Cardiac septum (tissue), 1 donor: ENCODE measurements at places on chromosomes 7 and 10. TPM values are rescaled to one million over a fixed set of nuclear protein-coding genes. Genes with fewer than 3 reads are reported as not detected.

DNA sequence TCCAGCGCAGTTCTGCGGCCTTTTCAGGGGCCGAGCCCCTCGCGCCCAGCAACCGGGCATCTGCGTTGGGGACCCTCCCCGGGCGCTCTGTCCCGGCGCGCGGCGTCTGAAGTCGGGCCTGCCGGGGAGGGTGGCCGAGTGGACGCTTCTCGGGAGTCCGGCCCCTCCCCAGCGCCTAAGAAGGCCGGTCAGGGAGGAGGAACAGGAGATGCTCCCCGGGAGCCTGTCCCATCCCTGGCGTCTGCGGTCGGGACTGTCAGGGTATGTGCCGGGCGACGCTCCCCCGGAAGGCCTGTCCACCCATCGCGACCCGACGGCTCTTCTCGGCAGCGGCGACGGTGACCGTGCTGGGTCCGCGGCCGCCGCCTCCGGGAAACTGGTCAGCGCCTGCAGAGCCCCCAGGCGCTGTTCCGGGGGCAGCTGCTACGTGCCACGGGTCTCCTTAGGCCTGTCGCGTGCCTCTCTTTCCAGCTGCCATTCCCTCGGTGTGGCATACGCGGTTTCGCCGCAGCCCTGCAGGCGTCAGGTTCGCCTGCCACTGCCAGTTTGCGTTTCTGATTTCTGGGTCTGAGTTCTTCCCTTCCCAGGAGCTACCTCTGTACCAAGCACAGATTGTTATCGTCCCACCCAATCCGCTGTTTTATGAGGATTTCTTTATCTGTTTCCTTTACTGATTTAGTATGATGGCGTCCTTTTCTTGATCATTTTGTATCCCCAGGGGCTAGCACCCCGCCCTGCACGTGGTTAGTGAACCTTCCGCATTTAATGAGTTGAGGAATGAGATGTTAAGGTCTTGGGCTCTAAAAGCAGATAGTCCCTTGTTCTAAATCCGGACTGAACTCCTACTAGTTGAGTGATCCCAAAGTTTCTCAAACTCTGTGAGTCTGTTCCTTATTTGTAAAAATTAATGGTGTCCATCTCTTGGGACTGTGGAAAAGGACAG is 782 bp downstream of the IFIT5 start:
- DNase-seq: peak; percentile 83

GRCh38 chr10:89097226-89097625 is 106.6 kb downstream of the FAS start:
- DNase-seq: no peak

DNA sequence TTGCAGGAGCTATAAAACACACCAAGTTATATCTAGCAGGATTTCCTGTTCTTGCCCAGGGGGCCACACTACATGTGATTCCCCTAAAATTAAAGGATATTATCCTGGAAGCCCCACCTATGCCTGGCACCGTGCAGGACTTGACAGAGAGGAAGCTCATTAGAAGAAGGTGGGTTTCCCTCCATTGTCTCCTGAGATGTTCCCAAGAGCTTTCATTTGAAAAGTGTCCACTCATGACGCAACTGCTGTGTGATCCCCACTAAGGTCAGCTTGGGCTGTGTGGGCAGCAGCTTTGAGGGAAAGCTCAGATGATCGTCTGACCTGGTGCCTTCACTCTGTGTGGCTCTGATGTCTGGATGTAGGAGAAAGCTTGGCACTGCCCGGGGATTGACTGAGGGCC is 53.5 kb downstream of the RAMP3 start:
- no peak for DNase-seq

GRCh38 chr10:58590152-58590840 is 77.6 kb downstream of the BICC1 start:
- no peak for DNase-seq

DNA sequence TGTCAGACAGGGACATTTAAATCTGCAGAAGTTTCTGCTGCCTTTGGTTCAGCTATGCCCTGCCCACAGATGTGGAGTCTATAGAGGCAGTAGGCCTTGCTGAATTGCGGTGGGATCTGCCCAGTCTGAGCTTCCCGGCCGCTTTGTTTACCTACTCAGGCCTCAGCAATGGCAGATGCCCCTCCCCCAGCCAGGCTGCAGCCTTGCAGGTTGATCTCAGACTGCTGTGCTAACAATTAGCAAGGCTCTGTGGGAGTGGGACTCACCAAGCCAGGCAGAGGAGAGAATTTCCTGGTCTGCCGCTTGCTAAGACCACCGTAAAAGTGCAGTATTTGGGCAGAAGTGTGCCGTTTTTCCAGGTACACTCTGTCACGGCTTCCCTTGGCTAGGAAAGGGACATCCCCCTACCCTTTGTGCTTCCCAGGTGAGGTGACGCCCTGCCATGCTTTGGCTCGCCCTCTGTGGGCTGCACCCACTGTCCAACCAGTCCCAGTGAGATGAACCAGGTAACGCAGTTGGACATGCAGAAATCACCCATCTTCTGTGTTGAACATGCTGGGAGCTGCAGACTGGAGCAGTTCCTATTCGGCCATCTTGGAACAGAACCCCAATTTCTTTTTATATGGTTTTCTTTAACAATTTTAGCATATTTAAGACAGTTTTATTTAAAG is 28.4 kb upstream of the VWDE start:
- DNase-seq: no peak

- no peak for DNase-seq
These were observed 173.8 kb downstream of the TRIL start for GRCh38 chr7:28784171-28784902.

- no peak for DNase-seq
These were observed 2.5 kb downstream of the CCDC6 start for GRCh38 chr10:59903871-59904270.

DNA sequence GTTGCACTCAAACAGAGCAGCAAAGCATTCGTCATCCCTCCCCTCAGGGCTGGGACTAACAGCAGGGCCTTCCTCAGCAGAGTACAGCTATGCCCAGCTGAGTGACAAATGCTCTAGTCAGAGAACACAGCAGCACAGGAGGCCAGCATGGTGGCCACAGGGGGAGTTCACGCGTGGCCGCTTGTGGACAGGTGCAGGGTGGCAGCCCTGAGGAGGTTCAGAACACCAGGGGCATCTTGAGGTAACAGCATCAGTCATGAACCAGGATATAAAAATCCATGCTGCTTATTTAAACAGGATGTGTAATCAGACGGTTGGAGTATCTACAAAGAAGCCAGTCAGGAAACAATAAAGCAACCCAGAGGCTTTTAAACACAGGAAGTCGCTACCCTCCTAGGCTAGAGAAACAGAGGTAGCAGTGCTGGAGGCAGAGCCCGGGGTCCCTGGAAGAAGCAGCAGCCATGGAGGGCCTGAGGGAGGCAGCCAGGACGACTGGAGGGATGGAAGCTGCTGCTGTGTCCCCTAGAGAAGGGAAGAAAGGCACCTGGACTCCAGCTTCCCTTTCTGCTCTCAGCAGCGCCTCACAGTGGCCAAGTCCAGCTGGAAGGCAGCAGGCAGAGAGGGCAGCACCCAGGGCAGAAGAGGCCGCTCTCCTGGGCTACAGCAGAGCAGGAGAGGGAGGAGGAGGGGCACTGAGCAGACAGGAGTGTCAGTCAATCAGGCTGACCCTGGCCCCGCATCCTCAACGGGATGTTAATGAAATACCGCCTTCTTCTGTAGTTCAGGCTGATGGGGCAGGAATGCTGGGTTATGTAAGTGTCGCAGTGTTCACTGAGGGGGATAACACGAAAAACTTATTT is 70.8 kb upstream of the UCN3 start:
- DNase-seq: peak; percentile 92

GRCh38 chr10:88478256-88478655 is 104.9 kb downstream of the RNLS start:
- DNase-seq: no peak

DNA sequence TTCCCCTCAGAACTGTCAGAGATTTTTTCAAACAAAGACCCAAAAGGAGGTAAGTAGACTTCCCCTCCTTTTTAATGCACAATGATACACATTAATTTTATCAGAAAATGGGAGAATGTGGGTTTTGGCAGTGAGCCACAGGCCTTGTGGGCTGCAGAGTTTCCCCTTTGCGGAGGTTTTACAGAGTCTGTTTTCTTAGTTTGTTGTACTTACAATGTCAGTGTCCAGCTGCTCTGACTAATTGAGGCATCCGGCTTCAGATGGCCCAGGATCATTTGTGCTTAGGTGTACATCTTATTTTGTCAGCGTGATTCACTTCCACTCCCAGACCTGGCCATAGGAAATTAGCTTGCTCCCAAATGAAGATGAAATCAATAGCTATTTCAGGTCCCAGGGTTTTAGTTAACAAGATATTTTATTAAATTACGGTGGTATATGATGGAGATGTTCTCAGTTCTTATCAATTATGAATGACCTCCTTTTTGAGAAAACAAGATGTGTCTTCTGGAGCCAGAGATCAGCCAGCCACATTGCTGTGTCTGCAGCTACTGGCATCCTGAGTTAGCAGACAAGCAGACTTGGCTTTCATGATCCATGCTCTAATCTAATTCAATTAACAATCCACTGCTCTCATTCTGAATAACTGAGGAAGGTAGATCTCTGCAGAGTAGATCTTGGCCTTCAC is 1086.6 kb upstream of the SORCS1 start:
- no peak for DNase-seq

- no peak for DNase-seq
These were observed 61.3 kb downstream of the APBB1IP start for GRCh38 chr10:26499426-26499825.

DNA sequence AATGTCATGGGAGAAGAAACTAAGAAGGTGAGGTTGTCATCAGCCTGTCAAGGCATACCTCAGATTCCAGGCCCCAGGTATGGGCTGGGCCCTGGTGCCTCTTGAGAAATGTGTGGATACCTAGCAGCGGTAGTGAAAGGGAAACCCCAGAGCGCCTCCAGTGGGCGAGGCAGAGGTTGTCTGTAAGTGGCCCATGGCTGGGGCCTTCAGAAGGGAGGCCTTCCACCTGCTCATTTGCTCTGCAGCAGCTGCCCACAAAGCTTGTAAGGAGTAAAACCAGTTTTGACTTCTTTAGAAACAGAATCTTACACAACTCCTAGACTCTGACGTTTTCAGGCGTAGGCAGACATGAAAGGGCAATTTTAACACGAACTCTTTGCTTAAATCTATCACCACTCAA is 509.9 kb downstream of the PARD3 start:
- DNase-seq: no peak

GRCh38 chr7:16609842-16610450 is 35.6 kb downstream of the ANKMY2 start:
- DNase-seq: no peak

DNA sequence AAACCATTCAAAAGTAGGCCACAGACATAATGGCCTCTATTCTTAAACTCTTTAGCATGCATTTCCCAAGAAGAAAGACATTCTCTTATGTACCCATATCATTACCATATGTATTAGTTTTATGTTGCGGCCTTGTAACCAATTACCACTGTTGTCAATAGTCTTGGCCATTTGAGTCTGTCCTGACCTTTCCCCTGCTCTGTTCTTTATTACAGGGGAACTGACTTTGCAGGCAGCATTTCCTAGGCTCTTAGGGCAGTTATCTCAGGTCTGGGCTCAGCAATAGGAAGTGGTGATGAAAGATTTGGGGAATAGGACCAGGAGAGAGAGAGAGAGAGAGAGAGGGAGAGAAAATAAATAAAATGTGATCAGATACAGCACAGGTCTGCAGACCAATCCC is 194.5 kb upstream of the LRGUK start:
- DNase-seq: no peak

GRCh38 chr7:157584420-157584819 is 247.6 kb downstream of the DNAJB6 start:
- no peak for DNase-seq

- DNase-seq: no peak
These were observed 46.9 kb downstream of the EGFR start for GRCh38 chr7:55065511-55066229.

- DNase-seq: no peak
These were observed 388.3 kb upstream of the ETV1 start for GRCh38 chr7:14377646-14378266.

DNA sequence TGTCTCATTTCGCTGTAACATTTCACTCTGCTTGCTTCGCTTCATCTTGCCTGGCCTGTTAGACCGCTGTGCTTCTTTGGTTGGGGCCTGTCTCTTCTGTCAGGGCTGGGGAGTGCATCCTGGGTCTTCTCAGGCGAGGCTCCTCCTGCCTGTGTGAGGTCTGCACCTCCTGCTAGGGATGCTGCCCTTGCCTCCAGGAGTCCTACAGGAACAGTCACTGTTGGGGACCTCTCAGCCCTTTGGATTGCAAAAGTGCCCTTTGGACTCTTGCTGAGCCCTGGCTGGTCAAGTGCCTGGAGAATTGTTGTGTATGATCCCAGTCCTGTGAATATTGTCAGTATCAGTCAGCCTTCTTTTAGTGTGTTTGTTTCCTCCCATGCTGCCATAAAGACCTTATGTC is 84.1 kb downstream of the MDFIC start:
- no peak for DNase-seq

DNA sequence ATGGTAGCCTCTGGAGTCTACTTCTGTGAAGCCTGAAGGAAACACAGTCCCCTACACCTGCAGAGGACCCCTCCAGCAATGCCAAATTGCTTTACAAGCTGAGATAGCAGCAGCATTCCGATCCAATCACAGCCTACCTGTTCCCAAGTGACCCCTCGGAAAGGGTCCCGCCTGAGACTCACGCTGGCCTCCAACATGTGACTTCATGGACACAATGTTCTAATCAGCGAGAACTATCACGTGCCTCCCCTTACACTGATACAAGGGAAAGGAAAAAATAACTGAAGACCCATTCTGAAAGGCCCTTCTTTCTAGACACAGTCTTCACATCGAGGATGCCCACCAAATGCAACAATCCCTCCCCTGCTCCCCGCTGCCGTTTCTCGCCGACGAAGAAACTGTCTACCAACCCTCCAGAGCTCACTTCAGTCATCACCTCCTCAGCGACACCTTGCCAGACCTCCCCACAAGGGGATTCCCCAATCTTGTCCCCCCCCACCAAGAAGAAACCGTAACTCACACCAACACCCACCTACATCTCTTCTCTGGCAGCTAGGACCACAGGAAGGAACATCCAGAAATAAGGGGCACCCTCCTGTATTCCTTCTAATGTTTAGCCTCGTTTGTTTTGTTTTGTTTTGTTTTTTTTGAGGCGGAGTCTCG is 1.8 kb downstream of the SNX8 start:
- no peak for DNase-seq

- no peak for DNase-seq
These were observed 19.4 kb upstream of the MINDY3 start for GRCh38 chr10:15879663-15880062.

The CYP2C19 gene
- total RNA-seq: not detected

The RBM33 gene
- total RNA-seq: 41.4 TPM

The PTPRE gene
- 51.1 TPM for total RNA-seq

The OR2A1 gene
- total RNA-seq: 0.19 TPM

The HKDC1 gene
- total RNA-seq: not detected

The PHKG1 gene
- 15.3 TPM for total RNA-seq

The ZNF25 gene
- total RNA-seq: 18.9 TPM

The VAX1 gene
- total RNA-seq: not detected

The TMEM176A gene
- total RNA-seq: 26.1 TPM

The CLDN4 gene
- total RNA-seq: not detected

The NKX2-3 gene
- not detected for total RNA-seq

The CLCN1 gene
- total RNA-seq: not detected
